ENCODE measurements at places on chromosomes 1 and 21.

DNA sequence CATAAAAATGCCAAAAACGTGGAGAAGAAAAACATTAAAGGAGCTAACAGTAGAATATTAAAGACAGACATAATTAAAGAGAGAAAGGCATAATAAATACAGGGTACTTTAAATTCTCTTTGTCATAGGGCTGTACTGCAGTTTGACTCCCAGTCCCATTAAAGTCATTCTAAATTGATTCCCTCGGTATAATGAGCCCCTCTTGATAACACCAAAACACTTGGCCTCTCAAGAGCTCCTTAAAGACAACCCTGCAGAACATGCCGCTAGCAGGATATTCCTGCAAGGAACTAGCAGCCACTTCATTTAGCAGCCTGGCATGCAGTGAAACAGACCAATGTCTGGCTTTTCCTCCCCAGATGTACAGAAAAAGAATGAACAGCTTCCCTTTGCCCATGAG lies 273.8 kb upstream of the ESRRG start:
- DNase-seq: no peak

DNA sequence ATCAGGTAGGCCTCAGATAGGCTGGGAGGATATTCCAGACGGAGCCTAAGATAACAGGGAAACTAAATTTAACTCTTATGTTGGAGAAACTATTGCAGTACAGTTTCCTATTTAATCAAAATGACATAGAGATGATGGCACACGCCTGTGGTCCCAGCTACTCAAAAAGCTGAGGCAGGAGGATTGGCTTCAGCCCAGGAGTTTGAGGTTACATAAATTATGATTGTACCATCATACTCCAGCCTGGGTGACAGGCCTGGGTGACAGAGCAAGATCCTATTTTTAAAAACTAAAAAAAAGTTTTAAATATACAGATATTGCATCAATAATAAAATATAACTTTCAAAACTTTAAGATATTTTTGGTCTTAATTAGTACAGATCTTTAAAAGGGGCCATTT lies 25.2 kb upstream of the TAL1 start:
- no peak for DNase-seq

DNA sequence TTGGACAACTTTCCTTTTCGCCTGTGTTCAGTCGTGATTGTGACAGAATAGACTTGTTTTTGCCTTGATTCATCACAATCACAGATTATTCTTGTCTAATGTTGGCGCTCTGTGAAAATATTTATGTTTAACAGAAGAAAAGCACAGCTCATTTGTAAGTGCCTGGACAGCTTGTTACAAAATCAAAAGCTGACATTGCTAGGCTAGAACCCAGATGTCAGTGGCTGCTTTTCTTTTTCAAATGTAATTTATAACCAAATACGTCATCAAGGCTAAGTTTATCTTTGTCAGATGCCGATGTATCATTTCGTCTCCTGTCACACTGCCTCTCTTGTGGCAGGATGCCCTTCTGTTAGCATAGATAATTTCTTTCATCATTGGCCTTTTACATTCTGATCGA lies 1227.3 kb downstream of the PLA2G4A start:
- no peak for DNase-seq

DNA sequence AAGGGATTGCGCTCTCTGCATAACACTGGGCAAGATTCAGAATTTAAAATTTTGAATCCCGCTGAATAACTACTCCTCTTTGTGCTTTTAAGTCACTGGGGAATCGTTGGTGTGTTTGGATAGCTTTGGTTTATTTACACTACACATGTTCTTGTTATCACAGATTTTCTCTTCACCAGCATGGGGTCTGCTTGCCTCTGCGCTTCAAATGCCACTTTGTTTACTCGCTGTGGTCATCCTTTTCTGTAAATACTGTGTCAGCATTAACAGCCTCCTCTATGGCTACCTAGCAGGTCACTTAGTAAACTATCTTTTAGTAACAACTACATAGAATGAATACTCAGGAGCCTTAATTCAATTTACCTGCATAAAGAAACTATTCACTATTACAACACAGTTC lies 14.4 kb upstream of the KCNH1 start:
- no peak for DNase-seq

DNA sequence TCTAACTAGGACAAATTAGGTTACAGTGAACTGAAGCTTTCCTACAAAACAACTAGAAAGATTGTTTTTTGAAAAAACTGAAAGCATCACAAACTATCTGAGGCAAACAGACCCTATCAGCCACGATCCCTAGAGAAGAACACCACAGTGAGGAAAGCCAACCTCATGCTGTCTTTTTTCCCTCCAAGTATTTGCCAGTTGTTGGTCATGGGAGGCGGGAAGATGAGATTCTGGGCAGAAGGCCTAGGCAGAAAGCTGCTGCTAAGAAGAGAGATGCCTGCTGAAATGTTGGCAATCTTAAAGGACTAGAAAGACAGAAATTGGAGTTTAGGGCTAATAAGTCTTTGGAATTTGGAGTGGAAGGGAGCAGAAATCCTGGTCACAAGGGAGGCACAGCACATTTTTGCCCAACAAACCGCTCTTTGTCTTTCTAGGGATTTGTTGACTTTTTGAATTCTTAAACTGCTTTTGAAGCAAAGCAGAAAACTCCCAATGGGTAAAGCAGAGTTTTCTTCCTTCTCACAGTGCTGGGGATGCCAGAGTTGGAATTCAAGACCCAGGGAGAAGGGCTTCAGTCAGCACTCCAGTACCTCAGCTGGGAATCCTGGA lies 83.9 kb downstream of the MT1HL1 start:
- DNase-seq: no peak

- DNase-seq: no peak
Observed at GRCh38 chr1:156781585-156782186, 14.4 kb downstream of the PRCC start.

DNA sequence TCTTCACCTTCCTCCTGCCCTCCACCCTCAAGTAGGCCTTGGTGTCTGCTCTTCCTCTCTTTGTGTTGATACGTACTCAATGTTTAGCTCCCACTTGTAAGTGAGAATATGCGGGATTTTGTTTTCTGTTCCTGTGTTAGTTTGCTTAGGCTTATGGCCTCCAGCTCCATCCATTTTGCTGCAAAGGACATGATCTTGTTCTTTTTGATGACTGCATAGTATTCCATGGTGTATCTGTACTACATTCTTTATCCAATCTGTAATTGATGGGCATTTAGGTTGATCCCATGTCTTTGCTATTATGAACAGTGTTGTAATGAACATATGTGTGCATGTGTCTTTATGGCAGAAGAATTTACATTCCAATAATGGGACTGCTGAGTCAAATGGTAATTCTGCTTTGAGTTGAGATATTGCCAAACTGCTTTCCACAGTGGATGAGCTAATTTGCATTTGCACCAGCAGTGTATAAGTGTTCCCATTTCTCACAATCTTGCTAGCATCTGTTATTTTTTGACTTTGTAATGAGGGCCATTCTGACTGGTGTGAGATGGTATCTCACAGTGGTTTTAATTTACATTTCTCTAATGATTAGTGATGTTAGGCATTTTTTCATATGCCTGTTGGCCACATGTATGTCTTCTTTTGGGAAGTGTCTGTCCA lies 272.7 kb downstream of the SDCCAG8 start:
- DNase-seq: no peak

- no peak for DNase-seq
Observed at GRCh38 chr1:9115351-9116205, 13.3 kb downstream of the GPR157 start.

- no peak for DNase-seq
Observed at GRCh38 chr1:71561729-71562128, 480.9 kb upstream of the ZRANB2 start.

DNA sequence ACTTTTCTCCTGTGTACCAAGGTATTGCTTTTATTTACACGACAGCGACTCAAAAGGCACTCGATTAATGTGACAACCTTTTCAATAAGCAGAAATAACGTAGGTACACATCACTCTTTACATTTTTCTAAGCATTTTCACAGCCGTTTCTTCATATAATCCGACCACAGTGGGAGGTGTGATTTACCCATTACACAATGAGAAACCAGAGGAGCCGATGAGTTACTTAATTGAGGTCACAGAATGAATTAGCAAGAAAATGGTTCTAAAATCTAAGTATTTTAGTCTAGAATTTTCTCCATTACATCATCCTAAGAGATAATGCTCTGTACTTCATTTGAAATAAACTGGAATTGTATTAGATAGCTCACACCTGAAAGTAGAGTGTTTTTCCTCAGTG lies 71.5 kb downstream of the UMODL1 start:
- DNase-seq: no peak

GRCh38 chr1:156706657-156707416 lies 1.5 kb upstream of the CRABP2 start:
- no peak for DNase-seq

- DNase-seq: no peak
Observed at GRCh38 chr21:24903994-24904635, 703.2 kb downstream of the MRPL39 start.

GRCh38 chr21:39085843-39086405 lies 97.3 kb downstream of the PSMG1 start:
- DNase-seq: no peak

- no peak for DNase-seq
Observed at GRCh38 chr21:26958788-26959187, 8.1 kb downstream of the ADAMTS5 start.

DNA sequence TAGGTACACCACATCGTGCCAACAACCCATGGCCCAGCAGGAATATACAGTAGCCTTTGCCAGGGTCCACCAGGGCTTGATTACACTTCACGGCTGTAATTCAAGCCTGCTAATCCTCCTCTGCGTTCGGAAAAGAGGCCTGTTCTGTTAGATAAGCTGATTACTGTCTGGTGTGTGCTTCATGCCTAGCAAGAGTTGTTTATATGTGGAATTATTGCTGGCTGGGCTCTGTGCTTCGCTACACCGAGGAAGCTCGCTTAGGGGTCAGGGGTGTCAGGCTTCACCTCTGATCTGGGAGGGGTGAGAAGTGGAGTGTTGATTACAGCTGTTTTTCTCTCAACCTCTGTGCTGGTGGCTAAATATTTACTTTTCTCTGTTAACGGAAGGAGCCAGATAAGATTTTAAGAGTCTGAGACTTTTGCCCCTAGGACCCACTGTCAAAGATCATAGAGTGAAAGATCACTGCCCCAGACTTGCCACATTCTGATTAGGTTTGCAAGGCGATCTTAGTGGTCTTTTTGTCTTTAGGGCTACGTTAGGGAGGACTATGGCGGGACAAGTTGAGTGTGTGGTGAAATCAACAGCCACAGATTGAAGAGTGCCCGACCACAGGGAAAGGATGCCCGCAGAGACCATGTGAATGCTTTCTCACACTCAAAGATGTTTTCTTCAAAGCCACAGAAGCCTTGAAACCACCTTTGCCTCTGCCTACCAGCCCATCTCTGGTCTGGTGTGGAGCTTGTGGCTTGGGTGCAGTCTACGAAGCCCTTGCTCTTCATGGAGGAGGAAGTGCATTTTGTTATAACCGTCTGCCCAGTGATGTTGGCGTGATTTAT lies 216.1 kb downstream of the PBX1 start:
- DNase-seq: no peak

GRCh38 chr1:101293461-101294051 lies 56.7 kb downstream of the S1PR1 start:
- DNase-seq: peak; percentile 50

GRCh38 chr1:228666686-228667623 lies 68.3 kb upstream of the RHOU start:
- DNase-seq: no peak

DNA sequence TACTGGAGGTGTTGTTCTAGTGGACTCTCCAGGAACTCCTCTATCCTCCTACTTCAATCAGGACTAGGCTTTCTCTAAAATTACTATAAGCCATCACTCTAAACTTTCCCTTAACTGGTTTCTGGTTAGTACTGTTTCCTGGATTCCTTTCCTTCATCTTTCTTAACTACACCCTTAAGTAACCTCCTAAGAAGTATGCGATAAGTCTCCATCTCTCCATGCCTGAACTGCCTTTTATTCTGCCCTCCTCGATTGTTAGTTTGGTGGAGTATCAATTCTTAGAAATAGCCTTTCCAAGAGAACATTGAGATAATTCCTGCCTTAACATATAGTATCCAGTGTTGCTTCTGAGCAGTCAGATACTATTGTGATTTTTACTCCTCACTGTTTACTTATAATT lies 162.9 kb upstream of the PDE4B start:
- no peak for DNase-seq

- DNase-seq: no peak
Observed at GRCh38 chr1:21815724-21816321, 3.8 kb downstream of the LDLRAD2 start.

GRCh38 chr1:198082576-198082975 lies 74.2 kb upstream of the NEK7 start:
- no peak for DNase-seq

DNA sequence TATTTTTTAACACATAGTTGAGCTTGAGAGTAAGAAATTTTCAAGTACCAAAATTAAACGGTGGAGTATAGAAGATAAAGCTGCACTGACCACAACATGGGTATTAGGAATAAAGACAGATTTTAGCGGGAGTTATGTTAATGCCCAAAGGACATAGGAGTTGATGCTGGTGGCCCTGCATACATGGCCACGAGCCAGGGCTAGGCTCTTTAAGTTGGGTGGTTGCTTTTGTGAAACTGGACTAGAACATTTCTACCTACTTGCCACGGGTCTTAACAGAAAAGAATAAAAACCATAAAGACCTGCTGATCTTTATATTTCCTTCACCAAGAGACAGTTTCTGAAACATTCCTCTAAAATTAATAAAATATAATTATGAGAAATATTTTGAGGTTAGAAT lies 14.9 kb downstream of the EDEM3 start:
- DNase-seq: no peak

GRCh38 chr1:97936976-97937375 lies 16.1 kb upstream of the DPYD start:
- no peak for DNase-seq

DNA sequence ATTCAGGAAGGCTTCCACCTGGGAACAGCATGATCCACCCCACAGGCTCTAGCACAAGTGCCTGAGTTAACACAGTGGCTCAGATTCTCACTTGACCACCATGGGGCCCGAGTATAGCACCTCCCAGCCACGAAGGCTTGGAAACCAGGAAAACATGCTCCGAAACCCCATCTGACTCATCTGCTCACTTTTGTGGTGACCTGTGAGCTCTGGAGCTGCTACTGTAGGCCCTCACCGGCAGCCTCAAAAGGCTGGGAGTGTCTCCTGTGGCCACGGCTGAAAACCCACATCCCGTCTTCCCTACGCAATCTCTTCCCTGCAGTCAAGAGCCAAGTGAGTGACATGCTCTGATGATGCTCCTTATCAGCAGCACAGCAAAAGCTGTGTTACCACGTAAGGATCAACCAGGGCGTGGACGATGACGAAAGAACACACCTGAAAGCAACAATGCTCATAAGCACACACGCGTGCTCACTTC lies 81.4 kb downstream of the TGFBR3 start:
- DNase-seq: peak; percentile 65

- no peak for DNase-seq
Observed at GRCh38 chr1:84797603-84798002, 95.4 kb downstream of the LPAR3 start.

- DNase-seq: no peak
Observed at GRCh38 chr1:110561596-110561995, 42.6 kb upstream of the KCNA10 start.

- no peak for DNase-seq
Observed at GRCh38 chr1:227886993-227887696, 60.6 kb downstream of the WNT9A start.

Measured in activated CD8-positive, alpha-beta memory T cell treated with anti-CD3 and anti-CD28 coated beads, Interleukin-2, amount 50 U/mL, for 4 hours (primary cell).